AG04450 (cell line): ENCODE measurements at places on chromosomes 16 and 17. TPM values are rescaled to one million over a fixed set of nuclear protein-coding genes. Genes with fewer than 3 reads are reported as not detected.

The ABCC11 gene
- polyA plus RNA-seq = 0.06 and 0.19 TPM in 2 replicates

The CD7 gene
- 0.11 TPM in 2 replicates for polyA plus RNA-seq

The TNFSF12 gene
- 26.0 and 27.1 TPM in 2 replicates for polyA plus RNA-seq

GRCh38 chr17:18962494-18962815 lies 10.5 kb downstream of the SLC5A10 start:
- no peak for DNase-seq

- peak; percentile 88 for DNase-seq
Measured at GRCh38 chr17:38900978-38901656, 24.3 kb upstream of the LASP1NB start.

DNA sequence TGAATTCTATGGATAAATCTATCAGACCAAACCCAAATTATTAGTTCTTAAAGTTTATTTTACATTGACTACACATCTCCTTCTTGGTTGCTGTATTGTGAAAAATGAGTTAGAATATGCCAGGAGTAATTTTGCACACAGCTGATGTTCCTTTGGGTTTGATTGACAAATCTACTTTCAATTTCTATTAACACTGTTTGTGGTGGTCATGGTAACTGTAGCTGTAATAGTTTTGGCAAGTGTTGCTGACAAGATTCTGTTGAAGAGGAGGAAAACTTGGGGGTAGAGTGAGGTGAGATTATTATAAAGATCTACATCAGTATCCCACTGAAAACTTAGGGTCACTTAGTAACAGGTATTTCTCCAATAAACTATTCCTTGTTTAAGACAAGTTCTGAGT lies 30.3 kb downstream of the MRTFB start:
- DNase-seq = no peak
